ENCODE measurements at places on chromosomes 6 and 20. TPM values are rescaled to one million over a fixed set of nuclear protein-coding genes. Genes with fewer than 3 reads are reported as not detected.
A peak's percentile ranks its signal among the peaks of the same experiment; 100 is the strongest.

PAK1IP1 gene
- total RNA-seq, result 11.8 TPM

INSM1 gene
- total RNA-seq, result not detected

LY6G6C gene
- total RNA-seq, result not detected

SLC22A2 gene
- total RNA-seq, result not detected

ZSCAN23 gene
- 2.9 TPM for total RNA-seq

PRDM1 gene
- 1.5 TPM for total RNA-seq

PACRG gene
- total RNA-seq, result 3.9 TPM

LST1 gene
- 13.7 TPM for total RNA-seq

- no peak for DNase-seq
Observed at GRCh38 chr20:1835186-1836035, 59.8 kb upstream of the SIRPA start.

DNA sequence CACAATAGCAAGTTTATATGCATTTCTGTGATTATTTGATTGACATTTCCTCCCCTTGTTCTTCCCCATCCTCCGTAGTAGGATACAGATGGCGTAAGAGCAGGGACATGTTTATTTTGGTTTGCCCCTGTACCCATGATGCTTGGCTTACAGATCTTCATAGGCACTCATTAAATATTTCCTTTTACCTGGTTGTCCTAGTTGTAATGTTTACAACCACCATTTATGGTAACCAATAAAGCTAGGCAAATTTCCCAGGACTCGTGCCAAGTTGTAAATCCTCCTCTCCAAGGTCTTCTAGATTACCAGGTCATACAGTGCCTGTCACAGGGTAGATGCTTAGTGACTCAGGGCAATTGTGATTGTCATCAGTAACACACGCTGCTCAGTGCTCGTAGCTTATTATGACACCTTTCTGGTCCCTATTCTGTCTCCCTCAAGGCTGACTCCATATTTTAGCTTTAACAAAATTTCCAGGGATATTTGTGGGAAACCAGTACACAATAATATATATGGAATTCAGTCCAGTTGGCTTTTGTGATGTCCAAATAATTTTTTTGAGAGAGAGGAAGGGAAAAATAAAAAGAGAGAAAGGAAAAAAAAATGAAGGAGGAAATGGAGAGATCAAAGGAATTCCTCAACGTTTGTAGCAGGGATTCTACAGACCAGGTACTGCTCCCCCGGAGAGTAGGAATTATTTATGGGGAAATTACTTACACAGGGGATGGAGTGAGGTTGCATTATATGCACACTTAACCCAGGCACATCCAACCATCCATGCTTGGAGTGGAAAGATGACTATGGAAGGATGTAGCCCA, 24.6 kb downstream of the CYP24A1 start:
- no peak for DNase-seq

DNA sequence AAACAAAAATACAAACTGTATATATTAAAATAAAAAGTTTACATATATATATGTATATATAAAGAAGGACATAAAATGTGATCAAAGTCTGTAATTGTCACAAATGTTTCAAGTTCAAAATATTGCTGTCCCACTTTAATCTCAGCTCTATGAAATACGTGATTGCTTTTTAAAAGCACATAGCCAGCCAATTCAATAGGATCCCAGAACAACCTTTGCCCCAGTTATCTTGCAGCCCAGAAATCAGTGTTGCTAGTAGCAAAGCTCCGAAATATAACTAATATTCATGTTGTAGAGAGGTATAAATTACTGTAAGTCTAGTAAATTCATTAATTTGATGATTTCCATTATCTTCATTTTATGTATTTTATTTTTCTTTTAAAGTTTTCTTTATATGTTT, 114.6 kb downstream of the ELOVL4 start:
- DNase-seq, result no peak

DNA sequence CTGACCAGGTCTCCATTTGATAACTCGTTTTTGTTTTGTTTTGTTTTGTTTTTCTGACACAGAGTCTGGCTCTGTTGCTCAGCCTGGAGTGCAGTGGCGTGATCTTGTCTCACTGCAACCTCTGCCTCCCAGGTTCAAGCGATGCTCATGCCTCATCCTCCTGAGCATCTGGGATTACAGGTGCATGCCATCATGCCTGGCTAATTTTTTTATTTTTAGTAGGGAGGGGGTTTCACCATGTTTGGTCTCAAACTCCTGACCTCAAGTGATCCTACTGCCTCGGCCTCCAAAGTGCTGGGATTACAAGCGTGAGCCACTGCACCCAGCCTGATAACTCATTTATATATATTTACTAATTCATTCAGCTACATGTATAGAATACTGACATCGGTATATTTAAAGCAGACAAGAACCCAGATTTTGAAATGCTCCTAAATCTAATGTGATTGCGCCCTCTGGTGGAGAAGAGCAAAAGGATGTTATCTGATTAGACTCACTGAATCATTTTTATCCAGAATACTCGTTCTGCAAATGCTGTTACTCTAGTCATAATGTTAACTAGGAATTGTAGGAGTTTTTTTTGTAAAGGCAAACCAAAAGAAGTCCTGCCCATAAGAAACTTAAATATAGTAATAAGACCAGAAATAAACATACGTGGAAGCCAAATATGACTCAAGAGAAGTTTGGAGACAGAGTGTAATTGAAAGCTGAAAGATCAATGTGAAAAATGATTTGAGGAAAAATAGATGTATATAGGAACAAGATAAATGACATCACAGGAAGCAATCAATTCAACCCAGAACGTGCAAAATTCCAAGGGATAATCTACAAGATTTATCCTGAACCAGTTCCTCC, 5.3 kb upstream of the COL12A1 start:
- no peak for DNase-seq

DNA sequence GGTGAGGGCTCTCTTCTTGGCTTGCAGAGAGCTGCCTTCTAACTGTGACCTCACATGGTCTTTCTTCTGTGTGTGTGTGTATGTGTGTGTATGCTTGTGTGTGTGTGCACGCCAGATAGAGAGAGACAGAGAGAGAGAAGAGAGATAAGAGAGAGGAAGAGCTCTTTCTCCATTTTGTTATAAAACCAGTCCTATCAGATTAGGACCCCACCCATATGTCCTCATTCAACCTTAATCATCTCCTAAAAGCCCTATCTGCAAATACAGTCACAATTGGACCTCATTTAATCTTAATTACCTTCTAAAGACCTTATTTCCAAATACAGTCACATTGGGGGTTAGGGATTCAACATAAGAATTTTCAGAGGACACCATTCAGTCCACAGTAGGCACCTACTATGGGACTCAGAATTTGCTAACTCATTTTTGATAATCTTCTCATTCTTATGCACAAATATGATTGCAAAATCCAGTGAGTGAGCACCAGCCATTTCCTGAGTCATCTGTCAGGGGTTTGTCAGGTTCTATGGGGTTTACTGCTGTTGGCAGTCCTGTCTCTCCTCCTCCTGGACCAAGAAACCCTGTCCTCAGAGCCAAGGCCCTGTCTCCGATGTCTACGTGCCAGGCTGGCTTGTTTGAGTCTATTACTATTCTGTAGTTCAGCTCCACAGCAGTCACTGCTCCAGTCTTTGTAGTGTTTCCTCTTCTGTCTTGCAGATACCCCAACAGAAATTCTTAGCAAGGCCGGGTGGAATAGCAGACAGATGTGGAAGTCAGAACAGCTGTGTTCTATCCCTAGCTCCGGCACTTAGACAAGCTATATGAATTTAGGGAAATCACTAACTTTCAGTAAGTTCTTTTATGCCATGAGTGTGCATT, 59.0 kb upstream of the FAM184A start:
- no peak for DNase-seq

DNA sequence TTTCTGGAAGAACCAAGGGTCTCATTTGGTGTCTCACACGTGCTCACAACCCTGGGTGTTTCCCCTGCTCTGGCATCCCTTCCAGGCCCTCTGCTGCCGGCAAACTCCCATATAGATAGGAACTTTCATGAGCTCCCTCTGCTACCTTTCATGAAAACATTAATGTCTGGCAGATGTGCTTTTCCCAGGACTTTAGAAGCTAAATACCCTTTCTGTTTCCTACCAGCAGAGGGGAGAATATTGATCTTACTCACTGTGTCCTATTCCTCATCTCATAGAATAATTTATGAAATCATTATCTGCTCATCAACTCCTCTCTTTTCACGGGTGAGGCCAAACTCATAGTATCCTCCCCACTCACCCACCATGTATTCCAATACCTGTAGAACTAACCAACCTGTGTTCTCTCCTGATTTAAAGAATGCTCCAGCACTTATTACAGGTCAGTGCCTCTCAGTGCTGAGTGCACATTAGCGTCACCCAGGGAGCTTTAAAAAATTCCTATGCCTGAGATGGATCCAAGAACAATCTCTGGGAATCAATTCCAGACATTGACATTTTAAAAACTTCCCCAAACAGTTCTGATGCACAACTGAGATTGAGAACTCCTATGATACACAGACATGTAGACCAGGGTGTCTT, 298.5 kb upstream of the JAG1 start:
- DNase-seq, result no peak

- DNase-seq, result no peak
Observed at GRCh38 chr6:163147994-163148393, 266.5 kb upstream of the QKI start.

GRCh38 chr6:160379466-160379865, 31.3 kb downstream of the SLC22A3 start:
- no peak for DNase-seq

DNA sequence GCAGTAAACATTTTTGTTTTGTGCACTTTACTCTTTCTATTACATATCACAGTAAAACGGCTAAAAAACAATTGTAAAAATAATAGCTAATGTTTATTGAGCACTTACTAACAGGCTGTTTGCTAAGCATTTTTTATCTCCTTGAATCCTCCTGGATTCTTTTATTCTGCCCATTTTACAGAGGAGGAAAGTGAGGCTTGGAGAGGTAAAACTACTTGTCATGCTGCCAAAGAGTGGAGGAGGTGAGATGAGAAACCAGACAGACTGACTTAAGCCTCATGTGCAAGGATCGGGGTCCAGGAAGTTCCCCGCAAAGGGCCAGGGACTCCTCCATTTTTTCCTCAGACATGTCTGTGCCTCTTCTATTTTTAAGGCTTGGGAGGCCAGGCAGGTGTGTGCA, 63.6 kb downstream of the DLGAP4 start:
- no peak for DNase-seq

DNA sequence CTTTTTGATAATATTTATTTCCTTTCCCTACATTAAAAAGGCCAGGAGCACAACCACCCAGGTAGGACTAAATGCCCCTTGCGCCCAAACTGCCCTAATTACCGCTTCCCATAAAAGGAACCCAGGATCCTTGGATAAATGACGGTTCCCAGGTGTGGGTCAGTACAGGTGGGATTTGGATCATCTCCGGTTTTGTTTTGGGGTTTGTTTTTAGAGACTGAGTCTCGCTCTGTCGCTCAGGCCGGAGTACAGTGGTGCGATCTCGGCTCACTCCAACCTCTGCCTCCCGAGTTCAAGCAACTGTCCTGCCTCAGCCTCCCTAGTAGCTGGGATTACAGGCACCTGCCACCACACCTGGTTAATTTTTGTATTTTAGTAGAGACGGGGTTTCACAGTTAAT, 28.4 kb downstream of the ZNF217 start:
- DNase-seq, result no peak

DNA sequence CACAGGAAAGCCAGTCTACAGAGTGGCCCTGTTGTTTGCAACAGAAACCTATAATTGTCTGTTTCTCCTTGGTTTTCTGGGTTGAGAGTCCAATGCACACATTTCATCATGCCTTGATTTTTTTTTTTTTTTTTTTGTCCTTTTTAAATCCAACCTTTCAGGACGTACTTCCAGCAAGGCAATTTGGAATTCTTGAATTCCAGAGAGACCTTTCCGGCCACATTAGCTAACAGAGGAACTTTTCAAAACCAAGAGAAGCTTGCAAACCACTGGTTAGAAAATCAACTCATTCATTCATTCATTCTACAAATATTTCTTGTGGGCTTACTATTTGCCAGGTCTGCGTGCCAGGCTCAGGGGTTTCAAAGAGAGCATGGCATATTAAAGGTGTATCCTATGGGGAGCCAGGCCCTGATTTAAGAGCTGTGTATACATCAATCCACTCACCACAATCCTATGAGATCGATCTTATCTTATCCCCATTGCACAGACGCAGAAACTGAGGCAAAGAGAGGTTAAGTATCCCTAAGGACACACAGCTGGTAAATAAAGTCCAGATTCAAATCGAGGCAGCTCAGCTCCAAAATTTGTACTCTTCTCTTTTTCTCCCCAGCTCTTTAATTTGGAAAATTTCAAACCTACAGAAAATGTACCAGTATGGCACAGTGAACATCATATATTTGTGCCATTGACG, 43.0 kb downstream of the EYA2 start:
- DNase-seq, result no peak

DNA sequence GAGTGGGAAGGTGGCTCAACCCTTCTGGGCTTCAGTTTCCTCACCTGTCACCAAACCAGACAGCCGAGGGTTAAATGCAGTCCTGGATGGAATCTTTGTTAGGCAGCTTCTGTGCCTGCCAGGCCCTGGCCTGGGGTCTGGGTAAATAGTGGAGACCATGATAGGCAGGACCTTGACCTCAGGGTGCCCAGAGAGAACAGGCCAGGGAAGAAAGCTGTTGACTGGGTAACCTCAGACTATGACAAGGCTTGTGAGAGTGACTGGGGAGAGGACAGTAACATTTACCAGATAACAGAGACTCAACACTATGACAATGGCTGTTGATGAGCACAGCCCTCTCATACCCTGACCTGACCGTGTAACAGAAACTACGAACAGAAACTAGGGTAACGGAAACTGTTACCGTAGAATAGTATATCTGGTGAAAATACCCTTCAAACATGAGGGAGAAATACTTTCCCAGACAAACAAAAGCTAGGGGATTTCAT, 218.3 kb downstream of the PREX1 start:
- DNase-seq, result no peak

- DNase-seq, result peak; percentile 83
Observed at GRCh38 chr6:43668151-43669028, 19.2 kb downstream of the MRPS18A start.

GRCh38 chr6:21186479-21187055, 407.0 kb upstream of the SOX4 start:
- no peak for DNase-seq

- DNase-seq, result no peak
Observed at GRCh38 chr6:153959276-153959675, 79.8 kb upstream of the OPRM1 start.

- DNase-seq, result no peak
Observed at GRCh38 chr6:93644611-93645010, 225.3 kb upstream of the EPHA7 start.

DNA sequence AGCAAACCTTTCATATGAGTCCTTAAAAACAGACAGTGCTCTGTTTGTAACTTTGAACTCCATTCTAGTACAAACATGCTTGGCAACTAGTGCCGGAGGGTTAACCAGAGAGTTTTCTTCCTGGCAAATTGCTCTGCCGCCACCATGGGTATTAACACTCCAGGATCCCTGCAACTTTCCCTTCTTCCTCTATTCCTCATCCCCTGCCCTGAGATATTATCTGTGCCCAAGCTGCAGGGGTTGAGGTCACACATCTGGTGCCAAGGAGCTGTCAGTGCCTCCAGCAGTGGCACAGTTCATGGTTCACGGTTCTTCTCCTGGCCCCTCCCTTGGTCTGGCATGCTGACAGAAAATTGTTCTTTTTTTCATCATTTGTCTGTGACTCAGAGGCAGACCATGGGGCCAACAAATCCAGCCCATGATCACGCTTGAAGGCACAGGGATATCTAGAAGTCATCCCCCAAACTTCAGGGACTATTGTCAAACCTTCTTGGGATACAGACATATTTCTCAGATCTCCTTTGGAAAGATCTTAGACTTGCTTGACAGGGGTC, 77.5 kb downstream of the ATXN1 start:
- peak; percentile 32 for DNase-seq

Measured in right cardiac atrium (tissue), 5 donors.